ENCODE measurements at places on chromosomes 11 and 22. TPM values are rescaled to one million over a fixed set of nuclear protein-coding genes. Genes with fewer than 3 reads are reported as not detected.

Gene MEI1
- total RNA-seq: 0.28 TPM

Gene LINC01488
- total RNA-seq: not detected

Gene ARHGAP8
- total RNA-seq: not detected

Gene PDGFB
- total RNA-seq: under 0.01 TPM

Gene SOX6
- 1.2 TPM for total RNA-seq

Gene IGF2
- total RNA-seq: 1.5 TPM

Gene ROBO4
- 0.46 TPM for total RNA-seq

Gene HBG1
- not detected for total RNA-seq

Gene RAD9A
- total RNA-seq: 7.4 TPM

Gene BATF2
- under 0.01 TPM for total RNA-seq

Measured in smooth muscle cell of the umbilical artery (primary cell).